Jurkat, Clone E6-1 (cell line): ENCODE measurements at places on chromosomes 7 and 10.

GRCh38 chr10:113305871-113306270 is 247.0 kb upstream of the HABP2 start:
- DNase-seq = no peak

GRCh38 chr7:2171855-2172254 is 60.9 kb downstream of the MAD1L1 start:
- DNase-seq = no peak

- DNase-seq = no peak
Observed at GRCh38 chr7:52257890-52258289, 777.5 kb upstream of the POM121L12 start.

DNA sequence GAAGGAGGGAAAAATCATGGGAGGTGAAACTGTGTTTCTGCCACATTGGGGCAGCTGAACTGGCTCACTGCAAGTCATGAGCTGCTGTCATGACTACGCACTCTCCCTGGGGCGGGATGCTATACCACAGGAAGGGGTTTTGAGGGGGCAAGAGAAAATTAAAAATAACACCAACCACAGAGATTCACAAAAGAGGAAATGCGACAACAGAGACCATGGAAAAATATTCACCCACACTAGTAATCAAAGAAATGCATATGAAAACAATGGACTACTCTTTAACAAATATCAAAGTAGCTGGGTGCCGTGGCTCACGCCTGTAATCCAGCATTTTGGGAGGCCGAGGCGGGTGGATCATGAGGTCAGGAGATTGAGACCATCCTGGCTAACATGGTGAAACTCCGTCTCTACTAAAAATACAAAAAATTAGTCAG is 65.2 kb upstream of the TM9SF3 start:
- DNase-seq = peak; percentile 62

DNA sequence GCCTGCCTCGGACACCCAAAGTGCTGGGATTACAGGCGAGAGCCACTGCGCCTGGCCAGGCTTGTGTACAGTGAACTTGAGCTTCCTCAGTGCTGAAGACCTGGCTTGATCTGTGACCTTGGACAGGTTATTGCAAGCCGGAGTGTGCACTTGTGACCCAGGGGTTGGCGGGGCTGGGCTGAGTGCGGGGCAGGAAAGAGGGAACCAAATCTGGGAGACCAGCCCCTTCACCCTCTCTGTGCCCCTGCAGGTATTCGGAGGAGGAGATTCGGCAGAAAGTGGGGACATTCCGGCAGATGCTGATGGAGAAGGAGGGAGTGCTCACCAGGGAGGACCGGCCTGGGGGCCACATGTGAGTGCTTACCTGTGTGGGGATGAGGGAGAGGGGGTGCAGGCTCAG is 46.2 kb downstream of the SRRM3 start:
- no peak for DNase-seq

- peak; percentile 51 for DNase-seq
Observed at GRCh38 chr10:94320285-94320914, 42.3 kb downstream of the NOC3L start.

- no peak for DNase-seq
Observed at GRCh38 chr10:17743437-17743836, 8.6 kb upstream of the TMEM236 start.

GRCh38 chr7:156919132-156919713 is 26.2 kb upstream of the LMBR1 start:
- DNase-seq = no peak

DNA sequence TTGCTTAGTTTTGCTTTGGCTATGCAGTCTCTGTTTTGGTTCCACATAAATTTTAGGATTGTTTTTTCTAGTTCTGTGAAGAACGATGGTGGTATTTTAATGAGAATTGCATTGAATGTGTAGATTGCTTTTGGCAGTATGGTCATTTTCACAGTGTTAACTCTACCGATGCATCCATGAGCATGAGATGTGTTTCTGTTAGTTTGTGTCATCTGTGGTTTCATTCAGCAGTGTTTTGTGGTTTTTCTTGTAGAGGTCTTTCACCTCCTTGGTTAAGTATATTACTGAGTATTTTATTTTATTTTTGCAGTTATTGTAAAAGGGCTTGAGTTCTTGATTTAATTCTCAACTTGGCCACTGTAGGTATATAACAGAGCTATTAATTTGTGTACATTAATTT is 78.2 kb upstream of the ZNF92 start:
- DNase-seq = peak; percentile 31

GRCh38 chr10:121640266-121640665 is 42.0 kb upstream of the FGFR2 start:
- no peak for DNase-seq

DNA sequence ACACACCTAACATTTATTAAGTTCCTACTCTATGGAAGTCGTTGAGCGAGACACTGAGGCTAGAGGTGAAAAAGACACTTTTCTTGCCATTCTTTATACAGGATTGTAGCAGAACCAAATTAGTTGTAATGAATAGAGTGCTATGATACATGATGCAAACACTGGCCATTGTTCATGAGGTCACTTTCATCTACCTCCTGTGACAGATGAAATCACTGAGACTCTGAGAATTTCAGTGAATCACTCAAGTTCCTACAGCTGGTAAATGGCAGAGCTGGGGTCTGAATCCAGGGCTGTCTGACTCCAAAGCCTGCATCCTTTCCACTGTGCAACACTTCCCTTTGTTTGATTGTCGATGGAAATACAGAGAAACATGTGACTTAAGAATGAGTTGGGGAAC is 657.6 kb downstream of the LRMDA start:
- no peak for DNase-seq

DNA sequence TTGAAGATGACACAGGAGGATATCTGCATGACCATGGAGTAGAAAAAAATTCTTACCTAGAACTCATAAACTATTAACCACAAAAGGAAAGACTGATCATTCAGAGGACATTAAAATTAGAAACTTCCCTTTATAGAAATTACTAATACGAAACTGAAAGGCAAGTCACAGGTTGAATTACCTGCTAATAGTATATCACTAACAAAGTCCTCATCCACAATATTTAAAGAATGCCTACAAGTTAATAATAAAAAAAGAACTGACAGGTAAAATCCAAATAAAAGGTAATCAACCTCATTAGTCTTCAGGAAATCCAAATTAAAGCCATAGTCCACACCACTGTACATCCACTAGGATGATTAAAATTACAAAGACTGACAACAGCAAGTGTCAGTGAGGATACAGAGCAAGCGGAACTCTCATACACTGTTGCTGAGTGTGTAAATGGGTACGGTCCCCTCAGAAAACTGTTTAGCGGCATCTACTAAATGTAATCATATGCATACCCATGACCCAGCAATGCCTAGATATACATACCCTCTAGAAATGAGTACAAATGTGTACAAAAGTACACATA is 71.2 kb downstream of the ARHGAP21 start:
- no peak for DNase-seq

GRCh38 chr10:63935705-63936104 is 414.5 kb downstream of the REEP3 start:
- peak; percentile 22 for DNase-seq

GRCh38 chr7:71633551-71634008 is 501.6 kb downstream of the GALNT17 start:
- DNase-seq = no peak

DNA sequence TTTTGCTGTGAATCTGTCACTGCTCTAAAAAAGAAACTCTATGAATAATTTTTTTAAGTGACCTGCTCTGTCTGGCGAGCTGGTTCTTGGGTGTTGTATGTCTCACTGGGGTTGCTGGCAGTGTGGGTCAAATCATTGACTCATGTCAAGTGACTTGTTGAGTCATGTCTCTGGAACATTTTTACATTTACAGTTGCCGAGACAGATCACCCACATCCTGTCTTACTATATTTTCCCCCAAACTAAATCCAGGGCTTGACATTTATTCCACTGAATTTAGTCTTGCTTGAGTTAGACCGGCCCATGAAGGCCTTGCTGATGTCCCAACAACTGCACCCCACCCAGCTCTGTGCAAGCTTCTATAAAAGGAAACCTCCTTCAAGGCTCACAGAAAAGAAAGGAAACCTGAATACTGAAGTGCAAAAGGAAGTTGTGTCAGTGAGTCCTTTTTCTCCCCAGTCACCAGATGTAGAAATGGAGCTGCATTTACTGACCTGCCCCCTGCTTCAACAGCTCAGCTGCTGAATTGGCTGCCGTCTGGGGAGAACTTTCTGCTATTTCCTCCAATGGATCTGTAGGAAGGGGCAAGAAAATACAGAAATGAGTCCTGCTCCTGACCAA is 290.3 kb downstream of the TNS3 start:
- peak; percentile 17 for DNase-seq

GRCh38 chr10:52469970-52470705 is 156.1 kb downstream of the DKK1 start:
- DNase-seq = no peak

DNA sequence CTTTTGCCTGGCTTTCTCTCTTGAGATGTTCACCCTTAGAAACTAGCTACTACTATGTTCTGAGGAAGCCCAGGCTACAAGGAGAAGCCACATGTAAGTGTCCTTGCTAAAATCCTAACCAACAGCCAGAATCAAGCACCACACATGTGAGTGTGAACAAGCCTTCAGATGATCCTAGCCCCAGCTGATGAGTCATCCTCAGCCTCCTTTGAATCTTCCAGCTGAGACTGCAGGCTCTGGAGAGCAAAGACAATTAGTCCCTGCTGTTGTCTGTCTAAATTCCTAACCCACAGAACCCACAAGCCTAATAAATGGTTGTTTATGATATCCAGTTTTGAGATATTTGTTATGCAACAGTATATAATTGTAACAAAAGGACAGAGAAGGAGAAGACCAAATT is 92.8 kb upstream of the TAC1 start:
- no peak for DNase-seq

DNA sequence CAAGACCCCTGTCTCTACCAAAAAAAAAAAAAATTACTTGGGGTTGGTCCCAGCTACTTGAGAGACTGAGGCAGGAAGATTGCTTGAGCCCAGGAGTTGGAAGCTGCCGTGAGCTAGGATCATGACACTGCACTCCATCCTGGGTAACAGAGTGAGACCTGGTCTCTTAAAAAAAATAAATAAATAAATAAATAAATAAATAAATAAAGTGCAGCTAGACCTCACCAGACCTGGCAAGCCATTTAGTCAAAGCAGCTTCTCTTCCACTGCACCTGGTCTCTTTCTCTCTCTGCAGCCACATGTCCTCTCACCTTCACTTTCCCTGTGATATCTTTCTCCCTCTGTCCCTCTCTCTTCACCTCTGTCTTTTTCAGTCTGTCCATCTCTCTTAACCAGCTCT is 75.2 kb upstream of the CHCHD3 start:
- DNase-seq = no peak

- DNase-seq = no peak
Observed at GRCh38 chr10:75312440-75312839, 76.7 kb upstream of the COMTD1 start.

GRCh38 chr10:106571192-106571946 is 593.1 kb downstream of the SORCS1 start:
- no peak for DNase-seq

DNA sequence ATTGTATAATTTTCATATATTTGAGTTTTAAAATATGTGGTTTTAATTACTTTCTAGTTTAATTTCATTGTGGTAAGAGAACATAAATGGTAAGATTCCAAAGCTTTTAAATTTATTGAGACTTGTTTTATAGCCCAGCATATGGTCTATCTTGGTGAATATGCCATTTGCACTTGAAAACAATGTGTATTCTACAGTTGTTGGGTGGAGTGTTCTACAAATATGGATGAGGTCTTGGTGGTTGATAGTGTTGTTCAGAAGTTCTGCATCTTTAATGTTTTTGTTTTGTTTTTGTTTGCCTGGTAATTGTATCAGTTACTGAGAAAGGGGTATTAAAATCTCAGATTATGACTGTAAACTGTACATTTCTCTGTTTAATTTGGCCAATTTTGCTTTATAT is 37.6 kb upstream of the TSPAN13 start:
- no peak for DNase-seq

- no peak for DNase-seq
Observed at GRCh38 chr10:81036257-81036656, 498.6 kb downstream of the SH2D4B start.

DNA sequence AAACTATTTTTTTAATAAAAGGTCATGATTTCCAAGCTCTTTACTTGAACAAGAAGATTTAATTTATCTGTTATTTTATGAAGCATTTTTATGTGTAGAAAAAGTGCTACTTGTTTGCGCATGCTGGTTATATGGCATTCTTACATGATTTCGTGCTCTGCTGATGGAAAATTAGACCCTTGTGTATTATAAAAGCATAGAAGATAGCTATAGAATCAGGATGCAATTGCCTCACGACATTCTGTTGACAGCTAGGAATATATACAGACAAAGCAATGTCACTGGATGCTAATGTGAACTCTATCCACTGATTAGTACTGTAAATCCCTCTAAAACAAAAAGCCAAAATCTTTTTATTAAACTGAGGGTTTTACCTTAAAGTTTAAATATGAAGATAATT is 255.9 kb downstream of the MDFIC start:
- no peak for DNase-seq

DNA sequence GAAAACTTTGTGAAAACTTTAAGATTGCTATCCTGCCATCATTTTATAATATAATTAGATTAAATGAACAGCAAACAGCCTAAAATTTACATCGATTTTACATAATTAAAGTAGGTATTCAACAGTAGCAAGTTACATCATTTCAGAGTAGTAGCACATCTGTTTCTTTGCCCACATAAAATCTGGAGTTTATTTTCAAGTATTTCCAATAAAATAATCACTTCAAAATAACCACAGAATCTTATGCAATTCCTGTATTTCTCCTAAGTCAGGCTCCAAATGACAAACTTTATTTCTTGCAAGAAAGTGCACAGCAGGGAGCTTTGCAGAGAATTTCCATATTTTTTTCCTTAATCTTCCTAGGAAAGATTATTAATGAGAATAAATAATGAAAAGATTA is 82.6 kb downstream of the CUBN start:
- no peak for DNase-seq
